ENCODE measurements at places on chromosomes 6 and 20.

DNA sequence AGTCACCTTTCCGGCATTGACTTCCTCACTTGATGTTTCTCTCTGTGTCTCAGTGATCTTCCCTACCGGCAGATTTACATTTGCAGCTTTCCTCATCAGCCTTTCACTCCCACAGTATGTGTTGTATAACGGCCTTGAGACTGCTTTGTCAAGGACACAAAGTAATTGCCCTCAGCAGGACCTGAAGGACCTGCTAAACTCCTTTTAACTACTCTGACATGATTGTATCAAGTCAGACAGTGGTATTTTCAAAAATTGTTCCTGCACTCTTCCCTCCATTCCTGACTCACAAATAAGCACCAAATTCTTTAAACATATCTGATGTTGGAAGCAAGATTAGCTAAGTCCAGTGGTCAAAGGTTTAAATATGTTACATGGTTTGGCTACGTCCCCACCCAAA lies 62.4 kb downstream of the PDE10A start:
- no peak for DNase-seq

DNA sequence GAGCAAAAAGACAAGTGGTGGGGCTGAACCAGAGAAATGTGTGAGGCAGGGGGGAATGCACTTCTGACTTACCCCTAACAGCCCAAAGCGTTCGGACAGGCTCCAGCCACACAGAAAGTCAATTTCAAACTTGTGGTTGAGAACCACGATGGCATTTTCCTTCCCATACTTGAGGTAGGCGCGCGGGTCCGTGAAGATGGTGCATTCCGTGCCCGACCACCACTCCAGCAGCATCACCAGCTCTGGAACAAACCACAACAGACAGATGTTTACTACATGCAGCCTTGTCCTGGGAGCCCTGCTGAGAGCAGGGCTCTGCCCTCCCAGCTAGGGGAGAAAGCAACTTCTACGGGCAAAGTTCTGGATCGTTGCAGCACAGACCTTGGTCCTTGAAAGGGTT lies 107.7 kb downstream of the AGPAT4 start:
- no peak for DNase-seq

DNA sequence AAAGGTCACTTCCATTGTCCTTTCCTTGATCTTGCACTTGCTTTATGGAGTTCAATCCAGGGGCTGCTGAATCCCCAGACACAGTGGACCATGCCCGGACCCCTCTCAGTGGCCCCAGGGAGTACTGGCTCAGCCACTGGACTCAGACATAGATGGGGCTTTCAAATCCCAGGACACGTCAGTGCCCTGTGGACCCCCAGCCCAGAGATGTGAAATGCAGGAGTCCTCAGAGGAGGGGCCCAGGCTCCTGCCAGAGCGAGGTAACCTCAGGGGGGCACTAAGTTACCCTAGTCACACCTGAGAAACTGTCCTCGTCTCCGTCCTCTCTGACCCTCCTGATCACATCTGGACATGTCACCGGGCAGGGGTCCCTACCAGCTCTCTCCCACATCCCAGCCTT lies 18.7 kb upstream of the APMAP start:
- no peak for DNase-seq

DNA sequence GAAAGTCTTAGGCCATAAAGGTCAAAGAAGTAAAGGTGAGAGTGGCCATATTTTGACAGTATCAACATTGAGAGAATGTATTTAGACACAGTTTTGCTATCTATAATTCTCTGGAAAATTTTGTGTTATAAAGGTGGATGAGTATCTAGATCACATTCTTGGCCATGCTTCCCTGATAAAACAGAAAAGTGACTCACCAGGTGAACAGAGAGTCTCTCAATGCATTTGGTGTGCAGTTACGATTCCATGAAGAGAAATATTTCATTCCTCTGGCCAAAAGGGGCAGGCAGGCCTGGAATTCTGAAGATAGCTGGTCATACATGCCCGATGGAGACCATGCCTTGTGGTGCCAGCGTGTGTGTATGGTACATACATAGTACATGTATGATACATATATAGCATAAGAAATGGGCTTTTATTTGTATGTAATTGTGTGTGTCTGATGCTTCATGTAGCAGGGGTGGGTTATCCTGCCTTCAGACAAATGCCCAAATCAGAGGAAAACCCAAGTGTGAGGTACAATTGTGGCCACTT lies 164.0 kb downstream of the SOBP start:
- no peak for DNase-seq

DNA sequence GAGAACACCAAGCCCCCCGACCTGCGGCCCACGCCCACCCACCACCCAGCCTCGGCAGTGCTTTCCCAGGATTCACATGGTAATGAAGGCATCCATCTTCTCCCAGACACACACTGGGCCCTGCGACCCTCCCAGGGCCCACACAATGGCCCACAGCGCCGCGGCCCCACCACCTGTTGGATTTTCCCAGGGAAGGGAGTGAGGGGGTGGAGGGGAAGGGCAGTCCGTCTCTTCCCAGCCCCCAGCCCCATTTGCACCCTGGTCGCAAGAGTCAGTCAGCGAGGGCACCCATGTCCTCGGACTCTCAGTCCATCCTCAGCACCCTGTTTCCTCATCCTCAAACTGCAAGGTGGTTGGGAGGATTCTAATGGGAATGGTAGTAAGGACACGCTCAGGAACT lies 23.7 kb upstream of the ID1 start:
- DNase-seq = no peak

- no peak for DNase-seq
These were observed 216.2 kb downstream of the RFPL4B start for GRCh38 chr6:112563368-112563767.

GRCh38 chr6:137536104-137536773 lies 42.0 kb upstream of the OLIG3 start:
- no peak for DNase-seq
